Stimulated activated memory B cell treated with anti-CD40 and anti-IgM and Interleukin-4, amounts not matched to agents 10 μg/mL and 1 μg/mL and 100 μg/mL, for 72 hours (primary cell): ENCODE measurements at places on chromosomes 4 and X.

DNA sequence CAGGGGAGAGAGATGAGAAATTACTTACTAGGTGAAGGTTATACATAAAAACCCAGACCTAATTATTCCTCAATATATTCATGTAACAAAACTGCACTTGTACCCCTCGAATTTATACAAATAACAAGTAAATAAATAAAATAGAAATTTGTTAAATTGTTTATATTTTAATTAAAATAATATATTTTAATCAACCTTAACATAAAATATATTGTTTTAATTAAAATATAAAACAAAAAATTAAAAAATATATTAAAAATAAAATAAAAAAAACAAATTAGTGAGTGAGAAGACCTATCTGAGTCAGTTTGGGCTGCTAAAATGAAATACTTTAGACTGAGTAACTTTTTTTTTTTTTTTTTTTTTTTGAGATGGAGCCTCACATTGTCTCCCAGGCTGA, 87.4 kb upstream of the PCDH7 start:
- no peak for ATAC-seq

GRCh38 chr4:152278172-152278504, 257.8 kb downstream of the FBXW7 start:
- ATAC-seq, result no peak

DNA sequence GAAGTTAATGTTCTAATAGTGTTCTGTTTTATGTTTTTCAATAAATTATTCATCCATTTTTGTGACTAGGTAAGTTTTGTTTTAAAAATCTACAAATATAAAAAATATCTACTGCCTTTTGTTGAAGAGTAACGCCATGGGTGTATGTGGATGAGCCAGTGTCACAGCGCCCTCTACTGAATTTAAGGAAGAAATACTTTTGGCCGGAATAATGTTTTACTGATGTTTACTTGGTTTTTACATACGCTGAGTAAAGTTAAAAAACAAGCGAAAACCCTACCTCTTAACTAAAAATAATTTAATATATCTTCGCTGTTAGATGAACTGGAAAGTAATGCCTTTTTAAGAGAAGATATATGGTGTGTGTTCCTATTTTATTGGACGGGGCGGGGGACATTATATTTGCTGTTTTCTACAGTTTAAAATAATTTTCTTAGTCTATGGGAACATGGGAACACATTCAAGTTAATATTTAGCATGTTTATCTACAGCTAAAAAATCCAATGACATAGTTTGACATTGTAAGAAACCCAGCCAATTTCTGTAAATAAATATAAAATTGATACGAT, 86.1 kb downstream of the CPE start:
- ATAC-seq, result peak; percentile 54

- ATAC-seq, result no peak
These were observed 1.8 kb upstream of the GPM6A start for GRCh38 chr4:175813821-175814220.

GRCh38 chrX:63250253-63250868, 100.8 kb downstream of the SPIN4 start:
- ATAC-seq, result peak; percentile 81

DNA sequence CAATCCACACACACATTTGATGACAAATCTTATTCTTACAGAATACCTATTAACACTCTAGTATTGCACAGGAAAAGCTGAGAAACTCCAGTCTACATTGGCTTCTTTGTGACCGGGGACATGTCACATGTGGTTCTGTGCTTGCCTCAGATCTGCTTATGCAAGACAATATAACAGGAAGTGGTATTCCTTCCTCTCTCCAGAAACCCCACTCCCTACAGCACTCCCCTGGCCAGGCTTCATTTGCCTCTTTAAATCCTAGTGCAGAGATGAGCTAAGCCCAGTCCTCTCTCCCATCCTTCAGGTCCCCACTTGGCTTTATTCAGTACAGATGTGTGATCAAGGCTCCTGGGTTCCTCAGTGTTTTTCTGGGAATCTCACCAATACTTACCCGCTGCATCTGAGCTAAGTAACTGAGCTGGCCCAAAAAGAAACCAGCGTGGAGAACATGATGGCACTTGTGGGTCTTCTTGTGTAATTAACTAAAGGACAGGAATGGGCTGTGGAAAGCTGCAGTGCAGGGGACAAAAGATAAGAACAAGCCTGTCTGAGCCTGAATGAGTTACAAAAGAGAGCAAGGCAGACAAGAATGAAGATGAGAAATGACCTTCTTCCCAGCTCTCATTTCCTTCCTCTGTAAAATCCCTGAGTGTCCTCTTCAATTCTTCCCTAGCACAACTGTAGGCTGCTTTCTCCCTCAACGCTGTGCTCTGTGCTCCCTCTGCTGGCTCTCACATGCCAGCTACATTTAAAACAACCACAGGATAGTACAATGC, 105.6 kb downstream of the HNRNPD start:
- peak; percentile 77 for ATAC-seq

- no peak for ATAC-seq
These were observed 143.6 kb downstream of the RCHY1 start for GRCh38 chr4:75370576-75370975.

GRCh38 chrX:48919360-48919841, 577 bp upstream of the PIM2 start:
- ATAC-seq, result peak; percentile 39

DNA sequence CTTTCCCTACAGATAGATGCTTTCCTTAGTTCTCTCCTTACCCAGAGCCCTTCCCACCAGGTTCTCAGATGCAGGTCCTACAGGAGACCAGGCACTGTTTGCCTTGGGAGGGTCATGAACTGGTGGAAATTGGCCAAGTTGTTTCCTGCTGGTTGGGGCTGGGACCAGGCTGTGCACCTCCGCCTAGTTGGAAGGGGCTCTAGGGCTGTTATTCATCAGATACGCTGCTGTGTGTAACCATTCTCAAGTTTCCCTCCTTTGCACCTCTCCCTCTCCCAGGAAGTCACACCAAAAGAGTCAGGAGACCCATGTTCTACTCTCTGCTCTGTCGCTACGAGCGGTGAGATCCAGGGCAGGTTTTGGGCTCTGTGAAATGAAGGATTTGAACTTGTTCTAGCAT, 11.9 kb upstream of the VSIG1 start:
- ATAC-seq, result no peak

GRCh38 chr4:101198682-101199339, 148.5 kb downstream of the PPP3CA start:
- ATAC-seq, result no peak
